ENCODE measurements at places on chromosomes 1 and 21.

- no peak for DNase-seq
Observed at GRCh38 chr1:7256526-7256925, 471.3 kb downstream of the CAMTA1 start.

GRCh38 chr1:30460661-30461060, 262.7 kb downstream of the MATN1 start:
- DNase-seq, result no peak

- no peak for DNase-seq
Observed at GRCh38 chr1:112904831-112905261, 51.1 kb downstream of the SLC16A1 start.

DNA sequence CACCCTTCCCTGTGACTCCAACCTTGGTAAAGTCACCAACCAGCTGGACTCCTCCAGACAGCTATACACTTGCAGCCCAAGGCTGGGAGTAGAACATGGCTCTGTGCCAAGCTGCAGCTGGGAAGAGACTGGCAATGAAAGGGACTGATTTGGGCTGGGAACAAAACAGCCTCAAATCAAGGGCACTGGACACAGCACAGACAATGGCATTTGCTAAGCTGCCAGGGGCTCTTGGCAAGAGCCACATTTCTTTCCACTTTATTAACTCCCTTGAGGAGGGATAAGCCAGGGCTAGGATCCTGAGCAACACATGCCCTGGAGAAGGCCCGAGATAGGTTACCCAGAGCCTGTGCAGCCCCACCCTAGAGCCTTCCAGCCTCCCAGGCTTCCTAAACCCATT, 12.0 kb downstream of the SYT11 start:
- peak; percentile 95 for DNase-seq

- DNase-seq, result no peak
Observed at GRCh38 chr21:25903607-25904006, 168.8 kb downstream of the GABPA start.

DNA sequence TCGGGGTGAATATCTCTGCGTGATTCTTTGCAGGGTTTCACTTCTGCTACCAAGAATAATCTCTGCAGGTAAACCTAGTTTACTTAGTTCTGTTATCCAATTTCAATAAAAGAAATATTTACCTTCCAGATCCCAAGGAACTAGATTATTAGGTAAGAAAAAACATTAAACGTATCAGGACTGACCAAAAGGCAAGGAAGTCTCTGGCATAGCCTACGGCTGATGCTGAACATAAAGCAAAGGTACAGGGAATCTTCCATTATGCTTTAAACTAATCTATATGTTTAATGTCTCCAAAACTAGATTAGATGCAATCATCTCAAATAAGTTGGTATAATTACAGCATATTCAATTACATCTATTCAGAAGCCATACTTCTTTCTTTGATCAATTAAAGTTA, 168.9 kb downstream of the KCNK2 start:
- no peak for DNase-seq

DNA sequence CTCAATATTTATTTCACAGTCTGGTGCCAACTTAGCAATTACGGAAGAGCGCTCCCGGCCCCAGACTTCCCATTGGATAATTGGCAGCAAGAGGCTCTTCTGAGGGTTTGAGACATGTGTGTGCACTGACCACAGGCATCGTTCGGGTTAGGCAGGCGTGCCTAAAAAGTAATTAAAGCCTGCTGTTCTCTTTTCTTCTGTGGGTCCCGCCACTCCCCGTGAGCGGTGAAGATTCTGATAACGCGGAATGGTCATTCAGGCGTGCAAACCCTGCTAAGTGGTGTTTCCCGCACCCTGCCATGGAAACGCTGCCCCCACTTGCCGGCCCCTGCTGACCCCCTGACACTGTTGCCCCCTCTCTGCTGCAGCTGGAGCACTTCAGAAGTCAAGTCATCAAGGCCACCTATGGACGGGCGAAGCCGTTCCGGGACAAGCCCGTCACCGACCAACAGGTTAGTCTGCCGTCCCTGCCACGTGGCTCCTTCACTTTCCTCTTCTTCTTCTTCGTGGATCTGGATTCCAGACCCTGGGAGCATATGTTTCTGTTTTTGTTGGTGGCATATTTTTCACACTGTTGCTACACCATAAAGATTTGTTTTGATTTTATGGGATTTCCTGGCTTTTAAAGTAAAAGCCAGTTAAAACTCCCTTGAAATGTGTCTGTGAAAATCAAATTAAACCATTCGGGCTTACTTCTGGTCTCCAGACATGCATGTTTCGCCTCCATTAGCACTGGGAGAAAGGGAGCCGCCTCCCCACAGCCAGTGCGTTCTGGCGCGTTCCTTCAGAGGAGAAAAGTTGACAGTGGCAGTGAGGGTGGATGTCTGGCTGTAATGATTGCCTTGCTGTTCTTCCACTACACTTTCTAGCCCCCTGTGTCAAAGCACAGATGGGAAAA, 79.9 kb downstream of the FHAD1 start:
- DNase-seq, result no peak

GRCh38 chr1:18874600-18874999, 15.1 kb upstream of the TAS1R2 start:
- DNase-seq, result no peak

DNA sequence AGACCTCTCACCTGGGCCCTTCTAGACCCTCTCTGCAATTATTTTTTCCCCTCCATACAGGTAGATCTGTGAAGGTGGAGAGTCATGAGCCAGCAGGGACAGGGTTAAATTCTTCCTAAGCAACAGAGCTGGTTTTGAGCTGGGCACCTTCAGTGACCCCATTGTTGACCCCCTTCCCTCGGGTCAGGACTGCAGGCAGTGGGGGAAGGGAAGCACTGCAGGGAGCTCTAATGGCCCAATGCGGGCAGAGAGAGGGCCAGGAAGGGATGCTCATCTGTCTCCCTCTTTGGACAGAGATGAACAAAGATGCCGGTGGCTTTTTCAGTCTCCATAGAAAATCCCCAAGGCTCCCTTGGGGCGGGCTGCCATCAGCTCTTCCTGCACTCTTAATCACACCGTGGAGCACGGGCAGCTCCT, 21.4 kb downstream of the SOX13 start:
- DNase-seq, result no peak

DNA sequence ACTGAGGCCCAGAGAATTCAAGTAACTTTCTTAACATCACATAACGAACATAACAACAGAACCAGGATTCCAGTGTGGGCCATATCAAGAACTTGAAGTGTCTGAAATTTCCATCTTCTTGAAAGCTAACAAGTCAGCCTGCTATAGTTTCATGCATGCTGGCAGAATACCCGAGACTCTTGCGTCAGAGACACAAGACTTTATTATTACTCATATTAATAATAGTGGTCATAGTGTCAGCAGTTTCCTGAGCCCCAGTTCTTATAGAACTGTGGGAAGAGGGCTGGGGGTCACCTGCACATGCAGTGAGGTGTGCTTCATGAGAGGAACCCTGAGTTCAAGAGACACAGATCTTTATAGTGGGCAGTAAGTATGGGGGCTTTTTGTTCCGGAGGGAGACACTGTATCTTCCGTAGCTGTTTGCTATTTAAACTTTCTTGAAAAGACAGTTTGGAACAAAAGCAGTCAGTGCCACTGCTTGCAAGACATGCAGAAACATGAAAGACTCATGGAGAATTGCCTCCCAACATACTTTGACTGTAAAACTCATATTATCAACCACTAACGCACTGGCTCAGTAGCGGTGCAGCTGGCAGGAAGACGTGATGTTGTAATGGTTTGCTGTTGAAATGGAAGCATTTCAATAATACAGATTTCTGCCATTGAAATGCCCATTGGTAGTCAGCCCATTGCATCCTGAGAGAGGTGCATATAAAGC, 339.2 kb downstream of the ADGRL2 start:
- no peak for DNase-seq
